Activated CD8-positive, alpha-beta memory T cell treated with anti-CD3 and anti-CD28 coated beads for 1 hour (primary cell): ENCODE measurements at places on chromosomes 12 and 14.

DNA sequence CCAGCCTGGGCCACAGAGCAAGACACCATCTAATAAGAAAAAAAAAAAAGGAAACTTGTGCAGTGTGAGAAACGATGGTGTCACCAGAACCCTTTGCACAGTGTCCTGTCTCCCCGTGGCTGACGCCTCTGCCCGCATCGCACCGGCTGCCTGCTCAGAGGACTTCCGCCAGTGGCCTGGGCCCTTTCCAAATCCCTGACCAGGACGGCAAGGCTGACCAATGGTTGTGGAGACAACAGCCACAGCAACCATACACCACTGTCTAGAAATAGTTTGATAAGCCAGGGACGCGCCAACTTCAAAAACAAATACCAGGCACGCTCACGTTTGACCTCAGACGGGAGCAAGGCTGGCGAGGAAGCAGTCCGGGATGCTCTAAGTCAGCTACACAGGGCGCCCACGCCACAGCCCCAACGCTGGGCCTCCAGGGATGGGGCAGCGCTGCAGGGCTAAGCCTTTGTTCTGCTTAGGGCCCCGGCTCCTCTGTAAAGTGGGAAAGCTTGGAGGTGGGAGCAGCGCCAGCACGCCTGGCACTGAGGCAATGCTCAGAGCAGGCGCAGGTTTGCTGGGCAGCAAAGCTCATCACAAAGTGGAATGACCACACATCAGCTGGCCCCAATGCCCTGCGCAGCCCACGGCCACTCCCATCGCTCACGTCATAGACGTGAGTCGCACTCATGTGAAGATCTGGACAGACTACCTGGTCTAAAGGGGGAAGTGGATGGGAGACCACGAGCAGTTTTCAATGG lies 12.5 kb downstream of the PGAM5 start:
- DNase-seq = no peak

DNA sequence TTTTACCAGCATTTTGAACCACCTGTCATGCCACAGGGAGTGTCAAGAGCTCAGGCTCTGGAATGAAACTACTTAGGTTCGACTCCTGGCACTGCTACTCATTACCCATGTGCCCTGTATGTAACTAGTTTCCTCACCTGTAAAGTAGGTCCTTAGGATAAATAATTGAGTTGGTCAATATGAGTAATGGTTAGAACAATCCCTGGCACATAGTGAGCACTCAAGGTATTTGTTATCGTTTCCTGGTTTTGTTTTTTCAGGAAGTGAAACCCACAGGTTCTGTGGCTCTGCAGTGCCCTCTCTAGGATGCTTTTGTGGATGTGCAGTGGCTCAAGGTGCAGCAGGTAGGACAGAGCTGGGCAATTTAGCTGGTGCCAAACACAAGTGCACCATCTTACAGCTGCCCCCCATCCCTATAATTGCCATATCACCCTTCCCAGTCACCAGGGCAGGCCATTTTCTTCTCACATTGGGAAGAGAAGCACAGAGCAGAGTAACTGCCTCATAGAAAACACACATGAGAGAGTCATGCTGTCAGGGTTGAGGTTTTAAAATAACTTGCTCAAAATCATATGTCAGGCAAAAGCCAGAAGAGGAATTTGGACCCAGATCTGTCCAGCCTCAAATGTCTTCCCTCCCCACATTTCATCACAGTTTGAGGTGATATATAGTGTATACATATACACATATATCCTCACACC lies 297.5 kb downstream of the RPAP3 start:
- no peak for DNase-seq

- DNase-seq = no peak
These were observed 143.0 kb downstream of the TMTC1 start for GRCh38 chr12:29640589-29641345.

GRCh38 chr14:94043111-94043755 lies 17.1 kb downstream of the OTUB2 start:
- no peak for DNase-seq
